ENCODE measurements at places on chromosomes 5 and 9. TPM values are rescaled to one million over a fixed set of nuclear protein-coding genes. Genes with fewer than 3 reads are reported as not detected.

- peak; percentile 74 for DNase-seq
These were observed 1.2 kb upstream of the PCSK1 start for GRCh38 chr5:96434201-96434645.

Gene SLCO6A1
- total RNA-seq, result not detected

Gene ADAMTS6
- total RNA-seq, result 173 TPM

Gene DOCK8
- not detected for total RNA-seq

All from IMR-90 (cell line).